ENCODE measurements at places on chromosomes 3 and 15. TPM values are rescaled to one million over a fixed set of nuclear protein-coding genes. Genes with fewer than 3 reads are reported as not detected.

Gene MST1R
- 0.81 TPM for total RNA-seq

DNA sequence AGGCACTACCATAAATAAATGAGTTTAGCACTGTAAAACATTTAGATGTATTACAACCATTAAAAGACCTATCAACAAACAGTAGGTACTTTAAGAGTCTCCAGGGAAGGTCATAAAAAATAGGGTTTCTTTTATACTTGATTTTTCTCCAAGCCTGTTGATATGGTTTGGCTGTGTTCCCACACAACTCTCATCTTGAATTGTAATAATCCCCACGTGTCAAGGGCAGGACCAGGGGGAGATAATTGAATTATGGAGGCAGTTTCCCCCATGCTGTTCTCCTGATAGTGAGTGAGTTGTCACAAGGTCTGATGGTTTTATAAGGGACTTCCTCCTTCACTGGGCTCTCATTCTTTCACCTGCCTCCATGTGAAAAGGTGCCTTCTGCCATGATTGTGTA lies 468.9 kb upstream of the UBE2E2 start:
- no peak for DNase-seq

GRCh38 chr3:72082776-72083462 lies 298.0 kb upstream of the PROK2 start:
- no peak for DNase-seq

DNA sequence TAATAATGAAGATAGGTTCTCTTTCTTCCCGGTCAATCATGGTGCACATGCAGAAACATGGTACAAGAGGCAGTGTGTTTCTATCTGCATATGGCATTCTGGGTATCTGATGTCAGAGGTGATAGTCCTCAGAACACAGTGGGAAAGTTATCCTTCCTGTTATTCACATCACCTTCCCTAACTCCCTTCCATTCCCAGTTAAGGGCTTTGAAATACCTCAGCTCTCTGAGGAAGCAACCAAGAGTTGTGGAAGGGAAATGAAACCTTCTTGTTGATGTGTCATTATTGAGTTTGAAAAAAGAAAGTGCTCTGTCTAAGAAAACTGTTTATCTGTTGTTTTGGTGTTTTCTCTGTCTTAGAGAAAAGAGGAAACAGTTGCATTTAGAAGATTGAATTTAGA lies 21.9 kb upstream of the P2RY13 start:
- DNase-seq = no peak

- no peak for DNase-seq
Measured at GRCh38 chr3:66344848-66345578, 124.2 kb downstream of the SLC25A26 start.

- DNase-seq = no peak
Measured at GRCh38 chr3:4797201-4797705, 182.0 kb upstream of the BHLHE40 start.

DNA sequence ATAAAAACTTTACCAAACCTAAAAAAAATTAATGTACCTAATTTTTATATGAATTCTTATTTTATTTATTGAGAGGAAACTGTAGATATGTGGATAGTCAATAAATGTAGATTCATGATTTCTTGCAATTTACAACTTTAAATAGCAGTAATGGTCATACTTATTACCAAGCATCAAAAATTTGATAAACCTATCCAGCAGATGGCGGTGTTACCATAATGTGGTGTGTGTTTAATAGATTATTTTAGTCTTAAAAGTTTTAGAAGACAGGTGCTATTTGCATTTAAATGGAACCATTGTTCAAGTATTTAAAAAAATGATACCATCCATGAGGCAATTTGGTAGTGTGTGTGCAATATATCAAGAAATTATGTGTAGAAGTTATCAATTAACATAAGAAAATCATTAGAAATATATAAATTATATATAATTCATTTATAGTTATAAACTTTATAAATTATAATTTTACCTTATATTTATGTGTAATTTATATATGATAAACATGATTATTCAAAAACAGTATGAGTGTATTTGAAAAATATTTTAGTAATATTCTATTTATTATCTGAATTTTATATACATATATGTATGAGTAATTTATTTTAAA lies 176.0 kb upstream of the BCHE start:
- no peak for DNase-seq

DNA sequence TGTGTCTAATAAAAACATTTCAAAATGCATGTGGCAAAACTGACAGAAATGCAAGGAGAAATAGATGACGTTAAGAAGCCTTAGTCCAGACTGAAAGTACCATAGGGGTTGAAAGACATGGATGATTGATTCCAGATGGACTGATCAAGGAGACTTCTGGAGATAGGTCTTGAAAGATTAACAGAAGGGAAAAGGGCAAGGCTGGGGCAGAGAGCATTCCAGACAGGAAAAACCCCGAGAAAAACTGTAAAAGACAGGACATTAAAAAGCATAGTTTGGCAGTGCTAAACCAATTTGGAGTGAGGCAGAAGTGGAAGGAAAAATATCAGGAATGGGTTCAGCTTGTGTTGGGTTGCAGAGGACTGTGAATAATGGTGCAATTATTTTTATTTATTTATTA lies 375.2 kb upstream of the SGO1 start:
- DNase-seq = no peak

- no peak for DNase-seq
Measured at GRCh38 chr3:112670824-112671223, 29.9 kb upstream of the CCDC80 start.

Gene IL20RB
- 0.52 TPM for total RNA-seq

DNA sequence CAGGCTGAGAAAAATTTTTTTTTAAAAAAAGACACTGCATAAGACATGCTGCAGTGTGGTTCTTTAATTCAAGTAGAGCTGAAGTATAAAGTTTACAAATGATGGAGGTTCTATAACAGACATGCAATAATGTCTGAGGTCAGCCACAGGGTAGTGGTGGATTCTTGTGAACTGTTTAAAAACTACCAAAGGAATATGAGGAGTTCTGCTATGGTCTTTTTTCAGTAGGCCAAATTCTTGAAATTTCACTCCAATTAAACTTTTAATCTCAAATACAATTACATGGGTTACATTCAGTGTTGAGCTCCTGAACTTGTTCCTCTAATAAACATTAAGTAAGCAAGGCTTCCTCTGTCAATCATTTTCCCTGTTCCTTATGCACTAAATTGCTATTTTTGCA lies 122.7 kb downstream of the PLD1 start:
- DNase-seq = no peak

Gene EHHADH
- total RNA-seq = 3.4 TPM

DNA sequence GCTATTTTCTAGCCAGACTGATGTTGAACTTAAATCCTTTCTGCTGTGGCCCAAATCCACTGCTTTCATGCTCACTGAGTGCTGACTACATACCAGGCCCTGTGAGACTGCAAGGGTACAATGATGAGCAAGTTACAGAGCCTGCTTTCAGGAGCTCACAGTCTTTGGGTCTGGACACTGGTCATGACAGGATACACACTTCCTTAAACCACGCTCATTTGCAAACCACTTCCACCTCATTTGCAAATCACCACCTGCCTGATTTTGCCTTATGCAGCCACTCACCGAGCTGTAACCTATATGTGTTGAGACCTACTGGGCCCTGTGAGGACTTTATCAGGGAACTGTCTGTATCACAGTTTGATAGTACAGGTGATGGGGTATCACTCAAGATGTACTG lies 50.2 kb upstream of the LRRC58 start:
- no peak for DNase-seq

DNA sequence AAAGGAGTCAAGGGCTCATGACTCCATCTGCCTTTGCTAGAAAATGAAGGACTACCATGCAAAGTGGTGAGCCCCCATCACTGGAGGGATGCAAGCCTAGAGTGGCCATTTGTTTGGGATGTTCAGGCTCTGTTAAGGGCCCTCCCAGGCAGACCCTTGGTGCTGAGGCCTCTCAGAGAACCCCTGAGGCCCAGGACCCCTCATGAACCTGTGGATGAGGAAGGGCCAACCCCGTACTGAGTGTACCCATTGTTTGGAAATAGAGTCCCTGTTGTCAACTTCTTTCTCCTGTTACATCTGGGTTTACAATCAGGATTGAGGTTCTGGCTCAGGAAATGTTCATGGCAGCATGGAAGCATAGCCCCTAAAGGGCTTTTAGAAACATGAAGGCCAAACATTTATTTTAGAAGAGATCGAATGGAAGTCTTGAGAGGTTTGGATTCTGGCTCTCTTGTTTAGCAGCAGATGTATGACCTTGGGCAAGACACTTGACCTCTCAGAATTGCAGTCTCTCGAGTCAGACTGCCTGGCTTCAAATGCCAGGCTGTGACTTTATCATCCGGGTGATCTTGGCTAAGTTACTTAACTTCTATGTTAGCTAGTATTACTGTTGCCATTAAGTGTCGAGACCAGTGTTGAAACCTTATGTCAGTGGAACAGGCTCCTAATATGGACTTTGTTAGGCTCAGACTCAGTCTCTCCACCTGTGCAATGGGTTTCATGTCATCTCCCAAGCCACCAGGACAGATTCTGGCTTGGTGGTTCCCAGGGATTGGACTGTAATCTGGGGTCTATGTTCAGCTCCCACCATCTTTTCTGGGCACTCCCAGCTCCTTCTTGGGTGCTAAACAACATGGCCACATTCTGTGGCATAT lies 12.4 kb downstream of the ITGA11 start:
- no peak for DNase-seq

DNA sequence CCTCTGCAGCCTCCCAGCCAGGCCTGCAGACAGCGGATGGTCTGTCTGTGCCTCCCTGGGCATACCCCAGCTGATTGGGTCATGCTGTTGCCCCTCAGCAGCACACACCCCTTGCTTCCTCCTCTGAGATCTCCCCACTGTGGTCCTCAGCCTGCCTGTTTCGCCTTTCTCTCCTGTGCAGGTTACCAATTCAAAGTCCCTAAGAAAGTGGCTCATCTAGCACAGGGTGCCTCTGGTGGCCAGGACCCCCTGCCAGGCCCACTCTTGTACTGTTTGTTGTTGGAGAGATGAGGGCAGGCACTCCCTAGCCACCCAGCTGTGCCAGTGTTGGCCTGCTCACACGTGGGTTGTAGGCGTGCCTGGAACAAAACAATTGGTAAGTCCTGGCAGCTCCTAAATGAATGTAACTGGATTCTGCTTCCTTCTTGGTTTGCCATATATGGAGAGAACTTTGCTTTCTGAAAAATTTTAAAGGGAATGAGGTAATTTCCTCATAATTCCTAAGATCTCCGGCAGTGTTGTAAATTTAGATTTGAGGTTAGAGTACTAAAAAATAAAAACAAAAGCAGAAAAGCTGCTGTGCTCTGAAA lies 213.2 kb upstream of the IL12A start:
- DNase-seq = peak; percentile 24

GRCh38 chr15:62506217-62506805 lies 341.2 kb upstream of the C2CD4B start:
- no peak for DNase-seq

Gene SOX14
- not detected for total RNA-seq

Gene NTRK3
- total RNA-seq = 2.7 TPM

- no peak for DNase-seq
Measured at GRCh38 chr15:89489376-89489775, 7.0 kb downstream of the RHCG start.

Gene ROBO2
- 0.07 TPM for total RNA-seq

- DNase-seq = no peak
Measured at GRCh38 chr3:131586277-131586676, 83.5 kb upstream of the MRPL3 start.

Gene PPP1R14D
- not detected for total RNA-seq

Gene DHFR2
- 1.2 TPM for total RNA-seq

DNA sequence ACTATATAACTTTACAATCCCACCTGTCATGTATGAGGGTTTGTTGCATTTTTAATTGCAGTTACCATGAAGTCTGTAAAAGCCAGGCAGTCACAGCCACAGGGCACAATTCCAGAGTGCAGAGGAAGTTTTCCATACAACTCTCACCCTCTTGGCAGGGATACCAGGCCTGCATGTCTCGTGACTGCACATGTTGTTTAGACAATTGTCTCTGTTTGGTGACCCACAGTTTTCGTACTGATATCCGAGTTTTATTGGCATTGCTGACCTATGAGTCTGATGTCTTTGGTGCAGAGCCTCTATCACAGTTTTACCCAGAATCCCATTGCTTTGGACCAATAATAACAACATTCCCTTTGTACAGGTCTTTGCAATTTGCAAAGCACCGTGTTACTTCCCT lies 24.9 kb upstream of the MYZAP start:
- DNase-seq = no peak

Gene MAP6D1
- 10.3 TPM for total RNA-seq

DNA sequence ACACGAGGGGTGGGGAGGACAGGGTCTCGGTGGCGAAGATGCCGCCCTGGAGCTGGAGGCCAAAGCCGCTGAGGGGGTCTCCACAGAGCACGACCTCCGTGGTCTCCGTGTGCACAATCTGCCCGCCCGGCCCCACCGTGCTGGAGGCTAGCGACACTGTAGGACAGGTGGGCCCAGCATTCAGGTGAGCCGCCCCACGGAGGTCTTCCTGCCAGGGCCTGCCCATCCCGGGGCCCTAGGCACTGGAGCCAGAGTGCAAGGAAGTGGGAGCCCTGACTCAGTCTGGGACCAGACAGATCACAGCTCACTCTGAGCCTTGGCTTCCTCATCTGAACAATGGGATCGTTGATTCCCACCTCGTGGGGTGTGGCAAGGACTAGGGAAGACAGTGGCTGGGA lies 25.8 kb downstream of the GRIP2 start:
- no peak for DNase-seq

DNA sequence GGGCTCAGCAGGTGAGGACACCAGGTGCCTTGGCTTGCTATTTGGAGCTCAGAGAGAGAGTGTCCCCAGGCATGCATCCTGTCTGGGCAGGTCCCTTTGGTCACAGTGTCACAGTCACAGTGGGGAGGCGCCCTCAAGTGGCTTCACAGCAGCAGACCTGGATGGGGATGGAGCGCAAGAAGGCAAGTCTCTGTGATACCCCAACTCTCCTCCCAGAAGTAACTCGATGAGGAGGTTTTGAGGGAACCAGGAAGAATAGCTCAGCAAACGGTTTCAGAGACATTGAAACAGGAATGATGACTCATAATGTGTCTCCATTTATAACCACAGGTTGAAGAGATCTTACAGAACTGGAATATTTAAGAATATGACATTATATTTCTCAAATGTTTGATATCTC lies 66.5 kb upstream of the SH3GL3 start:
- no peak for DNase-seq

Gene P4HTM
- 21.7 TPM for total RNA-seq

GRCh38 chr3:186509423-186509822 lies 34.8 kb downstream of the CRYGS start:
- DNase-seq = no peak

DNA sequence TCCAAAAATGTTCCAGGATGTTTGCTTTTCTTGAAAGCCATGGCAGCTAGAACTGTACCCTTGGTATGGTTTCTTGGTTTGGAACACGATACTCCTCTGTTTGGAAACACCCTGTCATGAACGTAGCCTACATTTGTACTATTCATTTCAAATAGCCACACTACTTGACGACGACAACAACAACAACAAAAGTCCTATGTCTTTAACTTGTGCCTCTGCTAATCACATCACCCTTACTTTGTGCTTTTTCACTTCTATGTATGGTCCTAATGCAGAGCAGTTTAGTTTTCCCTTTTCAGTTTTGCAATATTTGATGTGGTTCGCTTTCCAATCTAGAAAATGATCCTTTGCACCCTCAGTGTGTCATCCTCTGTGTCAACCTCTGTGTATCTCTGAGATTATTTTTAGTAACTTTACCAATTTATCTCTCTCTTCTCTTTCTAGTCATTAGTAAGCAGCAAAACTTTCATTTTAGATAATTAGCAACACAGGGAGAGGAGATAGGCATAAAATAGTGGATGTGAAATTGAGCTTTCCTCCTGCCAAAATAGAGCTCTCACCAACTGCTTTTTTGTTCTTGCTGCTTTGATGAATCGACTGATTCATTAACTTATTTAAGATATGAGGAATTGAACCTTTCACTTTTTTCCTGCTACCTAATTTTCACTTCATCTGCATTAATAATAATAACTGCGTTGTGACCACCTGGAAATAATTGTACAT lies 44.1 kb upstream of the TP63 start:
- no peak for DNase-seq

Measured in gastrocnemius medialis (tissue), 4 donors.